Fibroblast of villous mesenchyme (primary cell): ENCODE measurements at places on chromosomes 6 and 20. TPM values are rescaled to one million over a fixed set of nuclear protein-coding genes. Genes with fewer than 3 reads are reported as not detected.

- no peak for DNase-seq
These were observed 12.4 kb upstream of the ARMC12 start for GRCh38 chr6:35724471-35724870.

GRCh38 chr20:914727-915498, 1.2 kb downstream of the ANGPT4 start:
- DNase-seq, result no peak

DNA sequence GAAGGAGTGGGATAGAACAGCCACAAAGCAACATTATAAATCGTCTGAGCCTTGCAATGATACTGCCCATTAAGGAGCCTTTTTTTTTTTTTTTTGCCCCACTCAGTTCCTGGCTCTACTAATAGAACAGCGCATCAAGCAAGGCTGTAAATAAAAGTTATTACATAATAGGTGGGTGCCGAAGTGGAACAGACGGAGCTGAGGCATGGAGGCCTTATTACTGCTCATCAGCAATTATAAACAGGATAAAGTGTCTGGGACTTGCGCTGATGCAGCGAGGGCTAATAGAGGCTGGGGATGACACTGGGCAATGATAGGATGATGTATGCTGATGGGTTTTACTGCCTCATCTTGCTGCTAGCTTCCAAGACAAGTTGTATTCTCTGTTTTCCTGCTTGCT, 272.1 kb downstream of the ZFAND3 start:
- DNase-seq, result no peak

GRCh38 chr6:16683641-16684194, 77.5 kb downstream of the ATXN1 start:
- DNase-seq, result peak; percentile 81

DNA sequence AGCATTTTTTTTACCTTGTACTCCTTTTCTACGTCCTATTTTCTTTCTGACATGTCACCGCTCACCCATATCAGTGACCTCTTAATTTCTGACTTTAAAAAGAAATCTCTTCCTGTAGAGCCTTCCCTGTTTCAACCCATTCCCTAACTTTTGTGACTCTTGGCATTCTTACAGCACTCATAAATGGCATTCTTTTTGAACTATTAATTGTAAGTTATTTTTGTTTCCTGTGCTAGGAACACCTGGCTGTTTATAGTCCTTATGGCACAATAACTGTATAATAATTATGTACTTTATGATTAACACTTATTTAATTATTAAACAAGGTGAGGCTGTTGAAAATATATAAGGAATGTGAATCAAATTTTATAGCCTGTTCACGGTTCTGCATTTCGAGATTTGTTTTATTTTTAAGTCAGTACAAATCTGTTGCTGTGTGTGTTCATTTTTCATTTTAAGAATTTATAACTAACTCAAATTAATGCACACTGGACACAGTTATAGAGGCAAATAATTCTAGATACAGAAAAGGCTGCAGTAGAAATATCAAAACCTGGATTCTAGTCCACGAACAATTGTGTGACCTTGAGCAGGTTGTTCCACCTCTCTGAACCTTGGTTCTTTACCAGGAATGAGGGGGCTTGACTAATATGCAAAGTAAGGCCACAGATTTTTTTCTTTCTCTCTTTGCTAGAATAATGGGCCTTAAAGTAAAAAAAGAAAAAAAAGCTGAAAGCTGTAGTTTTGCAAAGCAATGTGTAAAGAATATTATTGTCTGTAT, 1.5 kb downstream of the KIZ start:
- no peak for DNase-seq

DNA sequence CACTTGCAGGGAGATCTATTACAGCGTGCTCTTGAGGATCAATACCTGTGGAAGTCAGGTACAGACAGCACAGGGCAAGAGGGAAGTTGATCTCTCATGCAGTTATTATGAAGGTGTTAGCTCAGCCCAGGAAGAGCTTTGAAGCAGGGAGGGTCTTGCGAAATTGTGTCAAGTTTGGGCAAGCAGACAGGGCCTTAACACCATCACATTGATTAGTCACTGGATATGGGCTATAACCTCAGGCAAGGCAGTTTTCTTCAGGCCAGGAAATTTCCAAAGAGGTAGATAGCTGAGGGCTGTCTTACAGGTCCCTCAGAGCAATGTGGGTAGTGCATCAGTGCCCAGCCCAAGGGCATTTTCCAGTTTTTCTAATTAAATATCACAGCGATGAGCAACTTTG, 643.8 kb downstream of the DHX35 start:
- no peak for DNase-seq

The TFAP2A gene
- total RNA-seq, result 2.6 and 13.8 TPM in 2 replicates

DNA sequence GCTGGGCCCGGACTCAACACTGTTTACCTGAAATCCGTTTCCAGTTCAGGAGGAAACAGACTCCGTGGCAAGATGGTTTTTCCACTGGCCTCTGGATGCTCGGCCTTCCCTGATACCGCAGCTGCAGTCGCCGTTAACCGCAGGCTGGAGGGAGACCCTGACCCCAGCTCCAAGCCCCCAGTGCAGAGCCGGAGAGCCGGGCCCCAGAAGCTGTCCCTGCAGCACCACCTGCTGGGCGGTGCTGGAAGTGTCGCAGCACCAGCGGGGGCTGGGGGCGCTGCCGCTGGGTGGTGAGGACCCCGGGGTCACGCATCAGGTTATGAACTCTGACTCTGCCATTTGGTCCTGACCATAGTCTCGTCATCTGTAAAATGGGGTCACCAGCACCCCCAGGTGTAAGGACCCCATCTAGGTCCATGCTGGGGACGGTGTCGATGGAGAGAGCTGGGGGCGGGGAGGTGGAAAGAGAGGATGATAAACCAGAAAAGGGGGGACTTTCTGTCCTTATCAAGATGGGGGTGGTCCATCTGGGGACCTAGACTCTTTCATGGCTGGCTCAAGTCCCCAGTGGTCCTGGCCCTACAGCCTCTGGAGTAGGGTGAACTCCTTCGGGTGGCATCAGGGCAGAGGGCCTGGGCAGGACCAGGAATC, 20.8 kb upstream of the CHRNA4 start:
- DNase-seq, result no peak

- DNase-seq, result no peak
These were observed 100.6 kb upstream of the LOC128125822 start for GRCh38 chr6:63471654-63472053.

The POPDC3 gene
- total RNA-seq, result 17.7 and 19.4 TPM in 2 replicates

DNA sequence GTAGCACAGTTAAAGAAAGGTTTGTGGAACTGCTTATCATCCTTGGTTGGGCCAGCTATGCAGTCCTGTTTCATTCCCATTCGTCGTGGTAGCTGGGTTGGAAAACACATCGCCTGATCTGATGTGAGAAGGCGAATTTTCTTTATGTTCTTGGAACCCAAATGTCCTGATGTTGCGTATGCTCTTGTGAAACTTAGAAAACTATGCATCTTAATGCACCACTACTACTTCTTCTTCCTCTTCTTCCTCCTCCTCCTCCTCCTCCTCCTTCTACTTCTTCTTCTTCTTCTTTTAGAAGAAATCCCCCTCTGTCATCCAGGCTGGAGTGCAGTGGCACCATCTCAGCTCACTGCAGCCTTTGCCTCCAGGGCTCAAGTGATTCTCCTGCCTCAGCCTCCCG, 381.6 kb downstream of the UTRN start:
- no peak for DNase-seq

DNA sequence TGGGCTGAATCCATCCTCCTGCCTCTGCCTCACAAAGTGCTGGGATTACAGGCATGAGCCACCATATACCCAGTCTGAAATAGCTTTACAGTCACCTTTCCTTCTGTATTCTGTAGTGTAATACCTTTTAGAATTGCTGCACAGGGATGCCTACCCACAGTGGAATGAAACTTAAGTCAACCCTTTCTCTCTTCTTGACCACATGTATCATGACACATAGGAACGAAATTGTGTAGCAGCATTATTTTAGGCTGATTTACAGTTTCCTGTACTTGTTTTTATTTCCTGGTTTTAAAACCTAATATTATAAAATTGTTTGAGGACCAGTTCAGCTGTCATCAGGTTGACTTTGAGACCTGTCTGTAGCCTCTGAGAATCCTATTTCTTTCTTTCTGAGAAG, 297.8 kb downstream of the ZFAND3 start:
- DNase-seq, result no peak

DNA sequence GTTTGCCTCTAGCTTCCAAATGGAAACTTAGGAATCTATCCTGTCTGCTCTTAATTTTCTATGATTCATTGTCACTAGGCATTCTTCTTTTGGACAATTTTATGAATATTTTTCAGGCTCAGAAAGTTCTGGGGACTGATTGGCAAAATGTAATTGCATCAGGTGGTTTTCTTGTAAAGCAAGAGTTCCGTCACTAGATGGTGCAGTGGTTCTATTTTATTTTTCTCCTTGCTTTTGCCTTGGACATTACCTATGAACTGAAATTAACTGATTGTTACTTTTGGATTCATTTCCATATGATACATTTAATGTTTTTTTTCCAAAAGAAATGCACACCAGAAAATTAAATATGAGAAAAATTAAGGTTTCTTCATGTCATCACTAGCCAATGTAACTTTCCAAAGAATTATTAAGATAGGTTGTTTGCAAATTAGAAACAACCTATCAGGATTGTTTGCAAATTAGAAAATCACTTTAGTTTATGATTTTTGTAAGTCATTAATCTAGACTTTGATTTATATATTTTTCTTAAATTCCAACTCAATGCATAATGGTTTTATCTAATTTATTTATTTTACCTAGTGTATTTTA, 48.0 kb downstream of the TMEM170B start:
- DNase-seq, result peak; percentile 75

The MUC21 gene
- not detected in 2 replicates for total RNA-seq

DNA sequence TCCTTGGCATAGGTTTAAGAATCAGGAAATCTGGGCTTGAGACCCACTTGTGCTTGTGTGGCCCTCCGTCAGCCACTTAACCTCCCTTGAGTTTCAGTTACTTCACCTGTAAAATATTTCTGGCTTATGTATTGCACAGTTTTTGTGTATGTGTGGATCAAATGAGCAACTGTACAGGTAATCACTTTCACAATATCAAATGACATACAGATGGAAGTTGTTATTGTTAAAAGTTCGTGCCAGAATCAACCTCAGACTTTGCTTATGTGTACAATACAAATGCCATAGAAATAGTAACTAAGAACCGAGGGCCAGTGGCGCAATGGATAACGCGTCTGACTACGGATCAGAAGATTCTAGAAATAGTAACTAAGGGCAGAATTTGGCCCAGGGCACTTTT, 65.6 kb upstream of the KIF13A start:
- peak; percentile 10 for DNase-seq
